Stimulated activated naive B cell treated with anti-CD40 and anti-IgM and Interleukin-4, amounts not matched to agents 10 μg/mL and 1 μg/mL and 100 μg/mL, for 72 hours (primary cell): ENCODE measurements at places on chromosomes 7 and 10.

GRCh38 chr10:70462349-70462984 lies 16.1 kb upstream of the PALD1 start:
- H3K4me3 ChIP-seq: no peak overlapping the region
- no peak for DNase-seq
- no peaks in the 10 kb centered on the region for H3K36me3 ChIP-seq
- H3K4me1 ChIP-seq: peaks cover 2% of the 10 kb centered on the region
- no peak overlapping the region for H3K27ac ChIP-seq

- peak overlapping the region; percentile 10 for H3K27ac ChIP-seq
- H3K36me3 ChIP-seq: peaks cover 50% of the 10 kb centered on the region
- H3K4me1 ChIP-seq: peaks cover 14% of the 10 kb centered on the region
- H3K27me3 ChIP-seq: no peaks in the 10 kb centered on the region
- no peak overlapping the region for H3K4me3 ChIP-seq
- DNase-seq: no peak
Observed at GRCh38 chr10:28592953-28593352, 60.0 kb downstream of the WAC start.

DNA sequence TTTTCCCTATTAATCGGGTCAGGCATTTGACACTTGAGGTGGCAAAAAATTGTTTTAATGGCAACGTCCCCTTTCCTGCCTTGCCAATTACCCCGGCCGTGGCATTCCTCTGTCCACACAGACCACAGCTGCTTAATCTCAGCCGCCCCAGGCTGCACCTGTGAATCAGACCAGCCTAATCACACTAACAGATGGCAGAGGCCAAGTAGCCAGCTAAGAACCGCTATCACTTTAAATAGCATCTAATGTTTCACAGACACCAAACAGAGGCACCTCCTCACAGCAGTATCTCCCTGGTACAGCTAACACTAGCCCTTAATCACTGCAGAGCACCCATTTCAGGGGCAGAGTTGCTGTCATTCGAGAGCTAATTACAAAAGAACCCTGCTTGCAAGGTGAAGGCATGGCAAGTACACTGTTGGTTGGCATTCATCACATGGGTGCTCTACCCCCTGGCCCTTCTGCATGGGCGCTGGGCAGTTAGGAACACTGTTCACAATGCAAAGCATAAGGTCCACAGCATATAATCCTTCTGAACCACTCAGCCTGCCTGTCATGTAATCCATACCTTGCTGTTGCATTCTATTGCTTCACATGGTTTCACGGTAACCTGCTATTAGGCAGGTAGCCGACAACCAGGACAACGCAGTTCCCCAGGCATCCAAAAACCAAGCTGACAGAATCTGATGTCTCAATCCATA lies 38.8 kb downstream of the FGFR2 start:
- no peak overlapping the region for H3K27ac ChIP-seq
- H3K4me3 ChIP-seq: no peak overlapping the region
- no peaks in the 10 kb centered on the region for H3K4me1 ChIP-seq
- H3K27me3 ChIP-seq: no peaks in the 10 kb centered on the region
- H3K36me3 ChIP-seq: no peaks in the 10 kb centered on the region
- DNase-seq: no peak

DNA sequence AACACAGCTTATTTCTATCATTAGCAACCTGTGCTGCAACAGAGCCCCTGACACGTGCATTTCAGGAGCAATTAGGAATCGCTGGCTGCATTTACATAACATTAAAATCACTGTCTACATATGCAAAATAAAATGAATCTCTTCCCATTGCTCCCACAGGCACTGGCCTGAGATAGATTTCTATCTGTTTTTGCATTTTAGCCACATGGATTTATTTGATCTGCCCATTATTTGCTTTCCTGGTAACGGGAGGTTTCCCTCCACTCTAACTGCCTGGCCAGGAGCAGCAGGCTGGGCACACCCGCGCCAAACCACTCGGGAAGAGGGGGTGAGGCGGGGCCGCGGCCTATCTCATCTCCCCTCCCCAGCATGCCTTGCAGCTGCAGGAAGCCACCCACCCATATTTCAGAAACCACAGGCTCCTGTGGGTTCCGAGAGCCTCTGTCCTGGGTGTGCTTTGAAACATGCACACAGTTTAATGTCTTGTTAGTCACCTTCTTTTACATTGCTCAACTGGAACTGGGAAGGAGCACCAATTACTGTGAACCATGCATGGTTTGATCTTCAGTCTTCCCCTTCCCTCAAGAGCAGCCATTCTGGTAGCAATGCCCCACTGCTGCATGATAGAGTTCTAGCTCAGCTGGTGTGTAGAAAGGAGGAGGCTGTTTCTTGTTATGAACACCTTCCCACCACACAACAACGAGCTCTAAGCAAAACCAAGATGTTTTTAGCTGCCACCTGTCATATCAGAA lies 37.7 kb upstream of the IKZF1 start:
- H3K4me3 ChIP-seq: peak overlapping the region; percentile 79
- H3K4me1 ChIP-seq: peaks cover 96% of the 10 kb centered on the region
- H3K27me3 ChIP-seq: no peaks in the 10 kb centered on the region
- DNase-seq: peak; percentile 61
- no peaks in the 10 kb centered on the region for H3K36me3 ChIP-seq

DNA sequence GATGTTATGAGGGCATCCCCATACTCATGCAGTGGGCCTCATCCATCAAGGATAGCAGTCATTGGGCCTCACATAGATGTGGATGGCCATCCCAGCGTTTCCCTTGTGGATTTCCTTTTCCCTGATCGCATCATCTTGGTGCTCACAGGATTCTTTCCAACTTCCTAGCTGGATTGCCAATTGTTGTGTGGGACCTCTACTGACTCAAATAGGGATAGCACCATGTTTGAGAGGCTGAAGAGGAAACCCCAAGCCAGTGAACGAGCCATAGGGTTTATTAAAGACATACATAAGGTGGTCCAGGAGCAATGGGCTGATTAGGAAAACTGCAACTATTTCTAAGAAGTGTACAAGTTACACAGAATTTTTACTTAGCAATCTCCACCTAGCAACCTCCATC lies 21.8 kb downstream of the ASZ1 start:
- no peaks in the 10 kb centered on the region for H3K36me3 ChIP-seq
- no peak for DNase-seq
- H3K4me1 ChIP-seq: no peaks in the 10 kb centered on the region

GRCh38 chr10:105042906-105043552 lies 401.9 kb downstream of the SORCS3 start:
- no peak overlapping the region for H3K4me3 ChIP-seq
- DNase-seq: no peak
- no peaks in the 10 kb centered on the region for H3K27me3 ChIP-seq

GRCh38 chr7:43869867-43870240 lies 537 bp upstream of the MRPS24 start:
- H3K27ac ChIP-seq: peak overlapping the region; percentile 95
- peaks cover 31% of the 10 kb centered on the region for H3K4me1 ChIP-seq
- H3K4me3 ChIP-seq: peak overlapping the region; percentile 98

DNA sequence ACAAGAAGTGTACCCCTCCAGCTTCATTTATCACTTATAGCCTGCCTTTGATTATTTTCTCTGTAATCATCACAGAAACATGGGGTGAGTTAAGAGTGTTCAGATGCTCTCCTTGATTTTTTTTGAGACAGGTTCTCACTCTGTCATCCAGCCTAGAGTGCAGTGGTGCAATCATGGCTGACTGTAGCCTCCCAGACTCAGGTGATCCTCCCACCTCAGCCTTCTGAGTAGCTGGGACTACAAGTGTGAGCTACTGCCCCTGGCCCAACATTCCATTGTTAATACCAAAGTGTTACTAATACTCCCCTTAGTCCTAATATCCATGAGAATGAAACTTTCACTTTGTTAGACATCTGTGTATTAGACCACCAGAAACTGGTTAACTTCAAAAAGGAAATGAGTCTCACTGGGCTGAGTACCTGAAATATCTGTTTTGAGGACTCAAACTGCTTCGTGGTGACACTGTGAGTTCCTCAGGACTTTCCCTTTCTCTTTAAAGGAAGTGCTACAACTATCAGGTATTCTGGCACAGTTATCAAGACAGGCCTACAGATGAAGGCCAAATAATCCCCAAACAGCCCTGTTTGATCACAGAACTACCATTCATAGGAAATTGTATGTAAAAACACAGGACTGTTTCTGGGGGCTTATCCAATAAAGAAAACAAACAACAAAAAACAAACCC lies 20.5 kb upstream of the CFAP70 start:
- peaks cover 11% of the 10 kb centered on the region for H3K4me1 ChIP-seq
- DNase-seq: no peak
- H3K4me3 ChIP-seq: no peak overlapping the region
- peaks cover 37% of the 10 kb centered on the region for H3K36me3 ChIP-seq
- H3K27me3 ChIP-seq: no peaks in the 10 kb centered on the region

GRCh38 chr10:1679821-1680650 lies 57.3 kb downstream of the ADARB2 start:
- H3K4me1 ChIP-seq: peaks cover 21% of the 10 kb centered on the region
- H3K27ac ChIP-seq: no peak overlapping the region
- no peak overlapping the region for H3K4me3 ChIP-seq

DNA sequence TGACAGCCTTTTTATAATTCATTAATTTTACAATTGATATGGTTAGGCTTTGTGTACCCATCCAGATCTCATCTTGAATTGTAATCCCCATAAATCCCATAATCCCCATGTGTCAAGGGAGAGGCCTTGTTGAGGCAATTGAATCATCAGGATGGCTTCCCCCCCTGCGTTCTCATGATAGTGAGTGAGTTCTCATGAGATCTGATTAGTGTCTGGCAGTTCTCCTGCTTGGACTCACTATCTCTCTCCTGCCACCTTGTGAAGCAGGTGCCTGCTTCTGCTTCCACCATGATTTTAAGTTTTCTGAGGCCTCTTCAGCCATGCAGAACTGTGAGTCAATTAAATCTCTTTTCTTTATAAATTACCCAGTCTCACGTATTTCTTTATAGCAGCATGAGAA lies 165.7 kb upstream of the GNAI1 start:
- DNase-seq: no peak
- H3K4me3 ChIP-seq: no peak overlapping the region
- no peaks in the 10 kb centered on the region for H3K27me3 ChIP-seq
- H3K36me3 ChIP-seq: no peaks in the 10 kb centered on the region
- H3K4me1 ChIP-seq: no peaks in the 10 kb centered on the region

GRCh38 chr7:94261067-94261466 lies 133.6 kb upstream of the COL1A2 start:
- H3K4me3 ChIP-seq: no peak overlapping the region
- H3K27ac ChIP-seq: no peak overlapping the region
- DNase-seq: no peak
- H3K36me3 ChIP-seq: no peaks in the 10 kb centered on the region

- no peaks in the 10 kb centered on the region for H3K4me1 ChIP-seq
- H3K27ac ChIP-seq: no peak overlapping the region
- H3K27me3 ChIP-seq: peaks cover 5% of the 10 kb centered on the region
- no peak for DNase-seq
- H3K4me3 ChIP-seq: no peak overlapping the region
- H3K36me3 ChIP-seq: no peaks in the 10 kb centered on the region
Observed at GRCh38 chr7:158321056-158321700, 266.4 kb downstream of the PTPRN2 start.

GRCh38 chr7:95976369-95977060 lies 204.2 kb downstream of the DYNC1I1 start:
- no peak overlapping the region for H3K4me3 ChIP-seq
- H3K27ac ChIP-seq: no peak overlapping the region
- no peaks in the 10 kb centered on the region for H3K36me3 ChIP-seq
- H3K27me3 ChIP-seq: peaks cover 4% of the 10 kb centered on the region
- H3K4me1 ChIP-seq: no peaks in the 10 kb centered on the region
- DNase-seq: no peak

- no peaks in the 10 kb centered on the region for H3K36me3 ChIP-seq
- H3K4me1 ChIP-seq: no peaks in the 10 kb centered on the region
- no peak overlapping the region for H3K4me3 ChIP-seq
- no peak for DNase-seq
- H3K27ac ChIP-seq: no peak overlapping the region
Observed at GRCh38 chr7:4204513-4205165, 477.5 kb upstream of the FOXK1 start.

DNA sequence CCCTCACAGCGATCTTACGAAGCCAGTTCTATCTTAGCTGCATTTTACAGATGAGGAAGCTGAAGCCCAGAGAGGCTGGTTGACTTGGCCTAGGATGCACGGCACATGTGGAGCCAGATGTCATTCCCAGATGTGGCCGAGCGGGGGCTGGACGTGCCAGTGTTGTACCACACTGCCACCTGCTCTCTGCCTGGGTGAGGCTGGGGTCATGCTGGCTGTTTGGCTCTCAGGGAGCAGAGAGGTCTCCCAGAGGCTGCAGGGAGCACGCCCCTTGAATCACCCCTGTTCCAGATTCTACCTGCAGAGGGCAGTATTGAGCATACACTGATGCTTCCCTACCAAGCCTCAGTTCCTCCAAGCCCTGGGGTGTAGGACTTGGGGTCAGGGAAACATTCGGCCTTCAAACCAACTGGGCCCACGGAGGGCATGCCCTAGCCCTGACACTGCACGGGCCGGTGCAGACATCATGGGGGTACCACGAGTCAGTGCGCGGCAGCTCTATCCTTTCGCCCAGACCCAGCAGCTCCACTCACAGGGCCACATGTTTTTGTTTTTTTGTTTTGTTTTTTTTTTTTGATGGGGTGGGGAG lies 3.8 kb upstream of the GTF2IRD1 start:
- H3K4me3 ChIP-seq: no peak overlapping the region
- peaks cover 1% of the 10 kb centered on the region for H3K36me3 ChIP-seq
- H3K27me3 ChIP-seq: no peaks in the 10 kb centered on the region

GRCh38 chr10:26468291-26468690 lies 30.1 kb downstream of the APBB1IP start:
- peak overlapping the region; percentile 5 for H3K27ac ChIP-seq
- H3K27me3 ChIP-seq: no peaks in the 10 kb centered on the region
- DNase-seq: no peak

GRCh38 chr7:30511973-30512662 lies 7.5 kb upstream of the GGCT start:
- no peak overlapping the region for H3K4me3 ChIP-seq
- peaks cover 3% of the 10 kb centered on the region for H3K36me3 ChIP-seq
- no peaks in the 10 kb centered on the region for H3K4me1 ChIP-seq
- no peak for DNase-seq
- no peaks in the 10 kb centered on the region for H3K27me3 ChIP-seq

DNA sequence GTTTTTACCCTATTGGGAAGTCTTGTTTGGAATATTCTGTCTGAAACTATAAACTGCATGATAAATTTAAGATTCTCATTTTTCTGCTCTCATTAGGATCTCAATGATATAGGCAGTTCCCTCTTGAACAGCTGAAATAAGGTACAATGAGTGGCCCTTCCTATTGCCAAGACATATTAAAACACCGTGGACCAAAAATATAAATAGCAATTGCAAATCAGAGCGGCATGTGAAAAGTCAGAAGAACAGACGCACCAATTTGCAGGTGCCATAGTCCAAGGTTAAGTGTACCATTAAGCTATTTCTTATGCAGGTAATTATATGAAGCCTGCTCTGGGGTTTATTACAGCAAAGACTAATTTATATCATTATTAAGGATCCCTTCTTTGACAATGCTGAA lies 920.8 kb upstream of the CELF2 start:
- no peaks in the 10 kb centered on the region for H3K27me3 ChIP-seq
- H3K4me1 ChIP-seq: no peaks in the 10 kb centered on the region
- H3K4me3 ChIP-seq: no peak overlapping the region
